AG04450 (cell line): ENCODE measurements at places on chromosomes 2 and 18. TPM values are rescaled to one million over a fixed set of nuclear protein-coding genes. Genes with fewer than 3 reads are reported as not detected.

- no peak for DNase-seq
Measured at GRCh38 chr2:37232131-37232933, 874 bp downstream of the NDUFAF7 start.

GRCh38 chr2:3280683-3281520 is 96.7 kb downstream of the EIPR1 start:
- no peak for DNase-seq

- DNase-seq = no peak
Measured at GRCh38 chr2:119292226-119292625, 68.6 kb downstream of the STEAP3 start.

- no peak for DNase-seq
Measured at GRCh38 chr2:236133410-236134012, 34.7 kb downstream of the GBX2 start.

FRZB gene
- 2.0 and 2.5 TPM in 2 replicates for polyA plus RNA-seq

IL36A gene
- not detected in 2 replicates for polyA plus RNA-seq

PMAIP1 gene
- polyA plus RNA-seq = 38.8 and 57.1 TPM in 2 replicates

DNA sequence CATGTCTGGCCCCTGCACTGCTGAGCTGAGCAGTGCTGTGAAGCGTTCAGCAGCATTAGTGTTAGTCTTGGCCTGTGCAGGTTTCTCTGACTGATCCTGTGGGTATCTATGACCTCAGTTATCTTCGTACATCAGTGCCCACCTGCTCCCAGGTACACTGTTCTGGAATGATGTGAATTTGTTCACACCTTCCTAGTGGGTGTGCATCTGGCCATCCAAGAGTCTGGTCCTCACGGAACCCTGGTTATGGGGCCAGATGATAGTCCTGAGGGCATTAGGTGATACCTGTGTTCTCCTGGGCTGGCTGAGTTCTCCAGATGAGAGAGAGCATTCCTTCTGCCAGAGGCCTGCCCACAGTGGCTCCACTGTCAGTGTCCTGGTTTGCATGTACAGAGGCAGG is 57.2 kb downstream of the INPP4A start:
- no peak for DNase-seq

DNA sequence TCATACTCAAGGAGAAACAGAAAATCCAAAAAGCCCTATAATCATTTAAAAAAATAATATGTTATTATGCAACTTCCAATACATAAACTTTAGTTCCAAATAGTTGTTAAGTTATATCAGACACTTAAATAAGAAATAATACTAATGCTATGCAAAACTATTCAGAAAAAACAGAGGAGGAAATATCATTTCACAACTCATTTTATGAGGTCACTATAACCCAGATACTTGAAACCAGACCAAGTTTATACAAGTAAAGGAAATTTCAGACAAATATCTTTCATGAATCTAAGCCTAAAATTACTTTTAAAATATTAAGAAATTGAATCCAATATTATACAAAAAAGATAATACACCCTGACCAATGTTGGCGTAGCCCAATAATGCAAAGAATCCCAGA is 260.8 kb downstream of the CD226 start:
- no peak for DNase-seq

TMEM17 gene
- 2.1 and 2.5 TPM in 2 replicates for polyA plus RNA-seq

PDIA6 gene
- polyA plus RNA-seq = 345 and 487 TPM in 2 replicates

DNA sequence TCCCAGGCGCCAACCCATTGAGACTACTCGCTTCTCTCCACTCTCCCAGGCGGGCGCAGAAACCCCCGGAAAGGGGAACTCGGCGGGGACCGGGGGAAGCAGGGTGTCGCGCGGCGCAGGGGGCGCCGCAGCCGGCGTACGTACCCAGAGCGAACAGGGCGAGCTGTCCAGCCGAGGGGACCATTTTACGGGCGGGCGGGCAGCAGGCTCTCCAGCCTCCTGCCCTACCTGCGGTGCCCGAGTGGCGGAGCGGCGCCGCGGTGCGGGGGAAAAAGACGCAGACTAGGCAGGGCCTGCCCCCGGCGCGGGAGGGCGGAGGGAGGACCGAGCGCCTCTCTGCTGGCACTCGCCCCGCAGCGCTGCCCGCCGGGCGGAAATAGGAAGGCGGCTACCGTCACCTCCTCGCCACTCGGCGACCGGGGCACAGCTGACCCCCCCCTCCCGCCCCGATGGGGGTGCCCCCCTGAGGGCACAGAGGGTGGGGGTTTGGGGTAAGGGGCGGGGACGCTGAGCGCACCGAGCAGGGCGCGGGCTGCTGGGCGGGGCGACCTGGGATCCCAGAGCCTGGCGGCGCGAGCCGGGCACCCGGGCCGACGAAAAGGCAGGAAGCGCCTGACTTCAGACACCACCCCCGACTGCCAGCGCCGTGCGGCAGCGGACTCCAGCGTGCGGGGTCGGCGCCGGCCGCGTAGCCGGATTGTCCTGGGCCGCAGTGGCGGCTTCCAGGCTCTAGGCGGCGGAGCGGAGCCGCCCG is at the start of gene TGFA:
Gene TGFA, minus strand, starts transcription at position 243 of the 754 bp plus-strand sequence. Its CDS starts 59 bp downstream, at position 184.
- DNase-seq = no peak

- peak; percentile 20 for DNase-seq
Measured at GRCh38 chr2:69798909-69799526, 30.4 kb upstream of the GMCL1 start.

NUP35 gene
- polyA plus RNA-seq = 8.7 and 10.5 TPM in 2 replicates

GRCh38 chr18:75344161-75344560 is 83.3 kb downstream of the SMIM21 start:
- no peak for DNase-seq

ILKAP gene
- polyA plus RNA-seq = 29.4 and 34.9 TPM in 2 replicates

SLC4A5 gene
- polyA plus RNA-seq = 0.15 and 0.25 TPM in 2 replicates
